HFFc6 (cell line): ENCODE measurements at places on chromosomes 3 and 15. TPM values are rescaled to one million over a fixed set of nuclear protein-coding genes. Genes with fewer than 3 reads are reported as not detected.

DNA sequence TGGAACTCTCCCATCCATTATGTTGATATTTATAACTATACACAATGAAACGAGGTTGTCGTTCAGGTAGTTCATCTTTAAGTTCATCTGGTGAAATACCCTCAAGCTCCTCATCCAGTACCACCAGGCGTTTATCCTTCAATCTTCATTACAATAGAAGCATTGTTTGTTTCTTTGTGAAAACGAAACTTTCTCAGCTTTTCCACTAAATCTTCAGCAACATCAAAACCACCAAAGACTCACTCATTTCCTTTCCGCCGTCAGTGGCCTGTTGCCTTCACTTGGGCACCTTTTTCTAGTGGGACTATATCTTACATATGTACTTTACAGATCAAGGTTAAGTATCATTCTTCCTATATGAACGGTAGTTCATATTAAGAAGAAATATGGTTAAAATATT, 44.1 kb upstream of the TFG start:
- DNase-seq = no peak

DNA sequence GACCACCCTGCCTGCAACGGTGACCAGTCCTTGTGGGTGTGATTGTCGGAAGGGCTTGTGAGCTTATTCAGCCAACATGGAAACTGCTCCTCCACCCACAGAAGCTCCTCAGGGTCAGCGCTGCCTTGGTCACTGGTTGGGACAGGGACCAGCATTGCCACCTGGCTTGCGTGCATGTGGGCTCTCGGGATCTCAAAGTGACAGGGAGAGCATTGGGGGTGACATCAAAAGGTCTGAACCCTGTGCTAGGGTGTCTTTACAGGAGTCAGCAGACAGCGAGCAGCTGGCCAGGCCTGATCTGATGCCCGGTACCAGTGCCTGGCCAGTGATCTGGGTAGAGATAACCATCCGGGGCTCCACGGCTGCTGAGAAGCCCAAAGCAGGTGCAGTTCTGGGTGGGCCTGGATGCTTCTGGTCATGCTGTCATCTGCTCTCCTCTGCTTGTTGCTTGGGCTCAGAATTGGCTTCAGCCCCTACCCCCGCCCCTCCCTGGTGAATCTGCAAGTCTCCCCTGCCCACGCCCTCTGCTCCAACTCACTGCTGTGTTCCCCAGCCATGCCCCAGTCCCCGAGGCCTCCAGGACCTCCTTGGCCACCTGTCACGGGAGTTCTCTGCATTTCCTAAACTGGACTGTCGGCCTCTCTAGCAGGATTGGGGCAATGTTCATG, 134.8 kb downstream of the NSMCE3 start:
- no peak for DNase-seq

- DNase-seq = no peak
Measured at GRCh38 chr15:39621976-39622375, 41.1 kb downstream of the THBS1 start.

ST6GAL1 gene
- 1.8 to 2.3 TPM (median 1.9 TPM) in 3 replicates for total RNA-seq

IL16 gene
- total RNA-seq = not detected in 3 replicates
